CMK (cell line): ENCODE measurements at places on chromosomes 12 and 14.

- DNase-seq: no peak
These were observed 4.0 kb downstream of the ASCL4 start for GRCh38 chr12:107778383-107779025.

GRCh38 chr12:117394491-117394890 is 33.1 kb upstream of the NOS1 start:
- DNase-seq: no peak

DNA sequence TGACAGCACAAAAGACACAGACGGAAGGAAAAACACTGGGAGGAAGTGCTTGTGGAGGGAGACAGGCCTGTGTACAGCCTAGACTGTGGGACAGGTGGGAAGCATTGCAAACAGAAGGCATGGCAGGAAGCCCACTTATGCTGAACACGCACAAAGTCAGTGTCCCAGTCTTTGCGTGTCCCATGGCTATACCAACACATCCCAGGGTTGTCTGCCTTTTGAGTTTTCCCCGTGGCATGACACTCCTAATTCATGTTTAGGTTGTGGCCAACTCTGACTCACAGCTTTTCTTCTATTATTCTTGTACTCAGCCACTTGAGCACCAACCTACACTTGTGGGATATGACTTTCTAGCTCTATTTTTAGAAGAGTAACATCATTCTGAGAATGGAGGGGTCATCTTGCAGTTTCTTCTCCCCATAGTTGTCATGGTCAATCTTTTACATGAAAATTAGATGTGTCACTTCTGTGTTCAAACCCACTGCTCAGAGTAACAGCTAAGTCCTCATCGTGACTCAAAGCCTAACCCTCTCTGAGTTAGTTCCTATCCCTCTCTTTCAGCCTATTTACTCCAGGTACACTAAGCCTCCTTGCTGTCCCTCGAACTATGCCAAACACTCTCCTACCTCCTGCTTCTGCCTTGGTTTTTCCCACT is 27.5 kb upstream of the JPH4 start:
- no peak for DNase-seq

DNA sequence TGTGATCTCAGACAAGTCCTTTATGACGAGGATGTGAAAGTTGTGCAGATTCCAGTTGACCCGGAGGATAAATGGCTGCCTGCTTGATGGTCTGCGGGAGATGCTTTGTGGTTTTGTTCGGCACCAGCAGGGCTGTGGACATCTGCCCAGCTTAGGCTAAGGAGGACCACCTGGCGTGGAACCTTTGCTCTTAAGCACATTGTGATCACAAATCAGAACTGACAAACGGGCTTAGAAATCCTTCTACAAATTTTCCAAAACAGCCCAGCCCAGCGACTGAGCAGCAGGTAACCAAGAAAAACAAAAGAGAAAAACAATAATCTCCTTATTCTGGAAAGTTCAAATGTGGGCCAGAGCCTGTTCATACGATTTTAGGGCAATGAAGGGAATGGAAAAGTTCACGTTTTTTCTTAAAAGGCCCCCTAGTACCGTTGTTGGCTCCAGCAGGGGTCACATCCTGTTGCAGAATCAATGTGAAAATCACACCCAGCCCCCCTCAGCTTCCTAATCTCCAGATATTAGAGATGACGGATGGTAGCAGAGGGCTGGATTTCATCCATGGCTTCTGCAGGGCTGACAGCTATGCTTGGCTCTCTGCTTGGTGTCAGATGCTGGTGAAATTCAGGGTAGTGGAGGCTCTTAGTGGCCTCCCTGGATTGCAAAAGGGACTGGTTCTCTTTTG is 81.1 kb upstream of the RFLNA start:
- DNase-seq: no peak

DNA sequence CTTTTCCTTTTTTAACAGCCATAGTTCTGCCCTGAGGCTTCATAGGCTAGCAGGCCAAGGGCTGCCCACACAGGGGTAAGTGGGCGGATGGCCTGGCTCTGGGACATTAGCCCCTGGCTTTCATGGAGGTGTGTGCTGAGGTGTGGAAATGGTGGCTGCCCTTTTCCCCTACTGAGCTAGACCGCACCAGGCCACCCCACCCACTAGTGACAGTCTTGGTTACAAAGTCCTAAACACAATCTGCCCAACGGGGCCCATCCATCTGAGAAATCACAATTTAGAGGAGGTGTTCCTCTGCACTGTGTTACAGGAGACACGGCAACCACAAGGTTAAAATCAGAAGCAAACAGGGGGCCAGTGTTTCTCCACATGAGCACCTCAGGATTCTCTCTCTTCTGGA is 35.6 kb downstream of the APPL2 start:
- DNase-seq: no peak

- no peak for DNase-seq
These were observed 74.0 kb downstream of the SPTSSA start for GRCh38 chr14:34387974-34388516.

DNA sequence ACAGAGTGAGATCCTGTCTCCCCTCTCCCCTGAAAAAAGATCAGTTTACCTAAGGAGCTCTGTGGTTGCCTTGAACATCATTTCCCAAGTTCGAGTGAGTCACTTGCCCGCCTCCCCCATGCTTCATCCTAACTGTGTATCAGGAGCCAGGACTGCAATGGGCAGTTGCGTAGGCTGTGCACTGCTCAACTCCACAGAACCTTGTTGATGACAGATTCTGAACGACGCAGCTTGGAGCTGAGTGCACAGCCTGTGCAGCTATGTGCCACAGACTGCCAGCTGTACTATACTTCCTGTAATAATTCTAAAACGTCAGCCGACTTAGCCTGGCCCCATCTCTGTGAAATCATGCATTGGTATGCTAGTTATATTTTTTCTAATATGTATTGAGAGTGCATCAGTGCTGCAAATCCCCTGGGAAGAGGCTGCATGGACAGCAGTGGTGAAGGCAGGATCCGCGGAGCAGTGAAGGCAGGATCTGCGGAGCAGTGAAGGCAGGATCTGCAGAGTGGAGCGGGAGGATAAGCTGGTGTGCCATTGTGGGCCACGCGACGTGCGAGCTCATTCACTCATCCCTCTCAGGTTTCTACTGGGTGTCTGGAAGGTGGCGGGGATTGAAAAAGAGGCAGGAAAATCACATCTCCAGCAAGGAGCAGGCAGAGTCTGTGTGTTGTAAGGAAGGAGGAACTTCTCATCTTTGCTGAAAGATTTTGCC is 80.8 kb downstream of the GALNT9 start:
- no peak for DNase-seq

GRCh38 chr14:105315211-105315721 is 718 bp downstream of the PACS2 start:
- DNase-seq: no peak

GRCh38 chr12:3432176-3432742 is 58.7 kb upstream of the PRMT8 start:
- peak; percentile 26 for DNase-seq

DNA sequence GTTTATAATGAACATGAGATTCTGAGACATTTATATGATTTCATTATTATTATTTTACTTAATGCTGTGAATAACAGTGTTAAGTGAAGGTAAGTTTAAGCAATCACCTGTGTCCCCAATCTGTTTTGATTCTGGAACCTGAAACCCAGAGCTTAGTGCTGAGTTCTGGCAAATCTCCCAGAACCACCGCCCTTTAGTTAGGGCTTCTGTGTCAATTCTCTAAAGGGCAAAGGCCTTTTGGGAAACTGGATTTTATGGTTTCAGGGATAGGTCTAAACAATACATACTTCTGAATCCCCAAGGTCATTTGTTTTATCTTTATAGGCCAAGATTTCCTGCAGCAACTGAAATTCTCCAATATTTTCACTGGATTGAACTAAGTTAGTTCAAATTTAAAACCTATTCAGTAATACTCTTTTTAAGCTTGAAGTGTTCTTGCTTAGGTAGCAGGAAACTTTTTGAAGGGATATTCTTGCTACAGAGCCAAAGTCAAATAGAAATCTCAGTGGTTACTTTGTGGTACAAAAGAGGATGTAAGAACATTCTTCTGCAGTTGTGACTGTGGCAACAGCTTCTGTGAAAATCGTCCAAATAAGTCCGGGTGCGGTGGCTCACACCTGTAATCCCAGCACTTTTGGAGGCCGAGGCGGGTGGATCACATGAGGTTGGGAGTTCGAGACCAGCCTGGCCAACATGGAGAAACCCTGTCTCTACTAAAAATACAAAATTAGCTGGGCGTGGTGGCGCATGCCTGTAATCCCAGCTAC is 10.0 kb upstream of the PKP2 start:
- no peak for DNase-seq

GRCh38 chr14:73785336-73785833 is 66.2 kb upstream of the PTGR2 start:
- DNase-seq: no peak

DNA sequence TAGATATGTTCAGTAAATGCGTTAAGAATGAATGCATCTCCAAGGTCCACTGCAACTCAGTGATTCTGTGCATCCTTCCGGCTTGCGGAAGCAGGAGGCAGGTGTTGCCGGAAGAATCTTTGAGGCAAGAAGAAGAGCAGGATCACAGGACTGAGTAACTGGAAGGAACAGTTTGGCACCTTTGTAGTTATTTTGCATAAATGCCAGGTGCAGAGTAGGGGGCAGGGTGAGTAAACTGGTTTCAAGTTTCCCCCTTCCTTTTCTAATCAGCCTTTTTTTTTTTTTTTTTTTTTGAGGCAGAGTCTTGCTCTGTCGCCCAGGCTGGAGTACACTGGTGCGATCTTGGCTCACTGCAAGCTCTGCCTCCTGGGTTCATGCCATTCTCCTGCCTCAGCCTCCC is 22.3 kb downstream of the DYRK4 start:
- no peak for DNase-seq

GRCh38 chr12:46786774-46787173 is 39.0 kb downstream of the SLC38A4 start:
- DNase-seq: no peak

DNA sequence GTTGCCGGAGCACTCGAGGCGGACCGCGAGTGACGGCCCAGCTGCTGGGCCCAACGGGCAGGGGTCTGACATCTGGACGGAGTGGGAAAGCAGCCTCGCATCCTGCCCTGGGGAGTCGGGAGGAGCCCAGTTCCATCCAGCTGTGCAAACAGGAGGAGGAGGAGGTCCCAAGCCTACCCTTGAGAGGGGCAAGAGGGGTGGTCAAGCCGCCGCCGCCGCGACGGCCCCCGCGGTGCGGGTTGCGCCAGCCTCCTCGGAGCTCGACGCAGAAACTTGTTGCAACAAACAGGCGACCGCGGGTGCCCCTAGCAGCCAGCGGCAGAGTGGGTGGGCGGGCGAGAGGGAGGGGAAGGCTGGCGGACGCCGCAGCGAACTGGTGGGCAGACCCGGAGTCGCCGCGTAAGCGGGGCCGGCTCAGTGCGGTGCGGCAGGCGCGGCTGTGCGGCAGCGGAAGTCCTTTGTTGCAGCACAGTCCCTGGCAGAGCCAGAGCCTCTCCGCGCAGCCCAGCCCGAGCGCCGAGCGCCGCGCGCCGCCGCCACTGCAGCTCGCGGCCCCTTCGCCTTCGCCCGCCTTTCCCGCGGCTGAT is at the start of gene ZBTB1:
ZBTB1 (plus strand) TSS at position 461 of the 587 bp plus-strand sequence. CDS start 16,735 bp downstream, outside the sequence.
- peak; percentile 60 for DNase-seq

DNA sequence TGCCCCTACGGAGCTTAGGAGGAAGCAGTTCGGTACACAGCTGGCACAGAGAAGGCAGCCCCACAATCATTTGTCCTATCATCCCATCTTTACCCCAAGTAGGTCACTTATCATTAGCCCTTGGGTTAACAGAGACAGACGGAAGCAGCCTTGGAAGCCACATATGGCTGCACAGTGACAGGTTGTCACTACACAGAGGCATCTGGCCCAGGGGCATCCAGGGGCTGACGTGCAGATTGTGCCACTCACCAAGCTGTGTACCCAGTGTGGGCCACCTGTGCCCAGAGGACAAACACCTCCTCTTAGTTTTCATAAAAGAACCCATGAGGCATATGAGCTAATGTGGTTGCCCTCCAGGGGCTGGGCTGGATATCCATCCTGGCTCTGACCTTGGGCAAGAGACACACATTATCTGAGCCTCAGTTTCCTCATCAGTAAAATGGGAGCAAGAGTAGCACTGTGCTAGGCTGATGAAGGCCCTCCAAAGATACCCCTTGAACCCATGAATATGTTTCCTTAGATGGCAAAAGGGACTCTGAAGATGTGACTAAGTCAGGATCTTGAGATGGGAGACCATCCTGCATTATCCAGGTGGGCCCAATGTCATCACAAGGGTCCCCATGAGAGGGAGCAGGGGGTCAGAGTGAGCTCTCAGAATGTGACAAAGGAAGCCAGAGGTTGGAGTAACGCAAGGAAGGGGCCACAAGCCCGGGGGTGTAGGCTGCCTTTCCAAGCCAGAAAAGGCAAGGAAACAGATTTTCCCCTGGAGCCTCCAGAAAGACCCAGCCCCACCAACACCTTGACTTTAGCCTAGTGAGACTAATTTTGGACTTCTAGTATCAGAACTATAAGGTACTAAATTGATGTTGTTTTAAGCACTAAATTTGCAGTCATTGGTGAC is 64.6 kb downstream of the C14orf132 start:
- no peak for DNase-seq
